ENCODE measurements at places on chromosomes 5 and 9.
A peak's percentile ranks its signal among the peaks of the same experiment; 100 is the strongest.

DNA sequence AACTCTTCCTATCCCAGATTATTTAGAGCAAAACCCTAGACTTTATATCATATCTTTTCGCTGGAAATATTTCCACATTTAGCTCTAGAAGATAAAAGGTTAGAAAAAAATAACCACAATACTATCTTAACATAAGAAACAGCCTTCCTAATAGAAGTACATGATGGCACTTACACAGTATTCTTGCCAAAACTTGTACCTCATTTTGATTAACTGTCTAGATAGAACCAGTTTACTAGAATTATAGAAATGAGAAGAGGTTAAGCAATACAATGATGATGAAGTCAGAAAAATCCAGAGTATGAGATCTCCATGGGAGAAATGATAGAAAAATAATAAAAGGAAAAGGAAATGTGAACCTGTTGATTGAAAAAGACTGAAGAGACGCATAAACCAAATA is 63.1 kb downstream of the SLC12A2 start:
- no peak for DNase-seq

- DNase-seq: no peak
Measured at GRCh38 chr5:133271606-133272005, 219.8 kb downstream of the HSPA4 start.

- DNase-seq: no peak
Measured at GRCh38 chr9:79603222-79603920, 31.6 kb downstream of the TLE4 start.

DNA sequence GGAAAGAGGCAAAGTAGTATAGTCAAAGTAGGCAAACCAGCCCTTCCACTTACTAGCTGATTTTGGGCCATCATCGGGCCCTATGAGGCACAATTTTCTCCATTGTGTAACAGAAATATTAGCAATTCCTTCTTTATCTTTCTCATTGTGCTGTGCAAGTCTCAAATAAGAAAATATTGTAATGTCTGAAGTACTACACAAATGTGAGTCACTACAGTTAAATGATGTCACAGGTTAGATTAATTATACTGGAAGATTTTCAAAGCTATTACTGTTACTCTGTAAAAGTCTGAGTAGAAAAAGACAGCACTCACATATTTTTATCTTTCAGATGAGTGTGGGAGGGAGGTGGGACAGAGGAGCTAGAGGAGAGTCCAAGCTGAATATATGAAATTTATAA is 12.4 kb upstream of the TMC1 start:
- no peak for DNase-seq

- DNase-seq: no peak
Measured at GRCh38 chr5:135831439-135831838, 3.0 kb upstream of the SLC25A48 start.

DNA sequence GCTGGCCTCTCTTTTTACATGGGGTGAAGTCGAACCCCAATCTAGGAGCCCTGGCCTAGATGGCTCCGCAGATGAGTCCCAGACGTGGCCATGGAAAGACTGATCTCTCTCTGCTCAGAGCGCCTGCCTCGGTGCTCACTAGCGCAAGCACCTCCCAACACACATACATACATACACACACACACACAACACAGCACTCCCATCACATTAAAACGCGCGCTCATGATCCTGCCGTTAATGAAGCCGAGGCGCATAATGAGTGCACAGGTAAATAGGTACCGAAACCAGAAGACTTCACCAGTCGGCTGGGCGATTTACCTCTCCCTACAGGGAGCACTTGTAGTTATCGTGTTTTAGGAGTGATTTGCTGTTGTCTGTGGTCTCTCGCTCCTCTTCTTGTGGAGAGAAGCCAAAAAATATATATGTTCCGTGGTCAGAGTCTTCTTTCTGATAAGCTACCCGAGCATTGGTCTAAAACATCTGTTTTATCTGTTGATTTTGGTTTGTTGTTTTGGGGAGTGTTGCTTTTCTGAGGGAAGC is 207.7 kb downstream of the MEF2C start:
- no peak for DNase-seq

GRCh38 chr5:132405646-132406045 is 36.1 kb downstream of the SLC22A5 start:
- no peak for DNase-seq

DNA sequence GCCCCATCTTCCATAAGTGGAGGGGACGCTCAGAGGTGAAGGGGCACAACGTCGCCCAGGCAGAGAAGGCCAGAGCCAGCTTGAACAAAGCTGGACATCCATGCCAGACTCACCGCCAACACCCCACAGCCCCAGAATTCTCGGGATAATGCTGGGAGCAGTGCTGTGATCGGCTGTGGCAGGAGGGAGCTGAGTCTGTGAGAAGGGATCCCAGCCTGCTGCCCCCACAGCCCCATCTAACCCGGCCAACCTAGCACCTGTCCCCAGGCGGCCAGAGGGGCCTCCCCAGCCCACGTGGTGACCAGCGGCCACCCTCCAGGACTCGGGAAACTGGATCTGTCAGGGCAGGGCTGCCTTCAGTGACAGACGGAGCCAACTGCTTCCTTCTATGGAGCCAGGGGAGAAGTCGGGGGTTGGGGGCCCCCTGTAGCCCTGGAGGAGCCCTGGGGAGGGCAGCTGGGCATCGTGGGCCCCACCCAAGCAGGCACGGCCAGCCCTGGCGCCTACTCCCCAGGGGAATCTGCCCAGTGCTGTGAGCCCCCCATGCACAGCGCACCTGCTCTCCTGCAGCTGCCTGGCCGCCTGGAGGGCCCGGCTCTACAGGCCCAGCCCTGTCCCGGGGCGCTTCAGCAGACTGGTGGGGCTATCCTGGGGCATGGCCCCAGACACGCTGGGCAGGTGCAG is 6.0 kb downstream of the BRD3 start:
- DNase-seq: no peak

DNA sequence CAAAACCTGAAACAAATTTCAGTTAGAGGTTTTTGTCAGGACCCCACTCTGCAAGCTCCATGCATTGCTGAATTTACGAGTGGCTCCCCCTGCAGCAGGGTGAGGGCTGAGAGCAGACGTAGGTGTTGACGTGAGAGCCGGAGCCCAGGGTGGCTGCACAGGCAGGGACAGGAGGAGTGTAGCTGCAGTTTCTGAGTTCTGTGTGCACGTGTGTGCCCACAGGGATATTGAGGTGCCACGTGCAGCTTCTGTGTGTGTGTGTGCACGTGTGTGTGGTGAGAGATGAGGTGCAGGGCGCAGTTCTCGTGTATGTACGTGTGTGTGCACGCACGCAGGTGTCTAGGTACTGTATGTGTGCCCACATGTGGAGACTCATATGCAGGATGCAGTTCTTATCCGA is 14.6 kb downstream of the PLEKHG4B start:
- DNase-seq: no peak

DNA sequence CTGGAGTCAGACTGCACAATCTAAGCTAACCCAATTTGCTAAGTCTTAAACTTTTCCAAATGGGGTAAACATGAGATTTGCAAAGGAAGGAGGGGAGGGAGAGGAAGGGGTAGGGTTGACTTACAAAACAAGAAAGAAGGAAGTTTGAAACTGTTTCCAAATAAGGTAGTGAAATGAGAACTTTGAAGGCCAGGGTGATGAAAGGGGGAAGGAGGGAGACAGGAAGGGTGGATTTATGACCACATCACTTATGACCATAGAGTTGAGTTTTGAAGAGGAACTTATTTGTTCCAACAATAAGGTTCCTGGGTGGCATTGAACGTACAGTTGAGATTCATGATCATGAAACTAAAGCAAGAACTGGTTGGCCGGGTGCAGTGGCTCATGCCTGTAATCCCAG is 72.5 kb upstream of the DAPK1 start:
- no peak for DNase-seq

DNA sequence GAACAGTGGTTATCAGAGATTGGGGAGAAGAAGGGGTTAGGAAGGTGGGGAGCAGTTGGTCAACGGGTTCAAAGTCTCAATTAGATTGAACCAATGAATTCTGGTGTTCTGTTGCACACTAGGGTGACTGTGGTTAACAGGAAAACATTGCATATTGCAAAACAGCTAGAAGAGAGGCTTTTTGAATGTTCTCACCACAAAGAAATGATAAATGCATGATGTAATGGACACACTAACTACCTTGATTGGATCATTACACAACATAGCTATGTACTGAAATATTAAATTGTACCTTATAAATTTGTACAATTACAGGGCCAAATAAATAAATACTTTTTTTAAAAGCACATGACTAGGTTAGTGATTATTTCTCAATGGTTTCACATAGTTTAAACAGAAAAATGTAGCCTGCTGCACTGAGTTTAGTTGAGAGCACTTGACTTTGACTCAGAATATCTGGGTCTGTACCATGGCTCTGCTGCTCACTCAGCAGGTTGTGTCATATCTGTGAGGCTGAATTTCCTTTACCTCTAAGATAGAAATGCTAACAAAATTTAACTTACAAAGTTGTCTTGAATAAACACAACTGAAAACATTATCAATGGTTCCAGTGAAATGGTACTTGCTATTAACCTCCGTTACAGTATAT is 30.4 kb downstream of the NUDT12 start:
- no peak for DNase-seq

DNA sequence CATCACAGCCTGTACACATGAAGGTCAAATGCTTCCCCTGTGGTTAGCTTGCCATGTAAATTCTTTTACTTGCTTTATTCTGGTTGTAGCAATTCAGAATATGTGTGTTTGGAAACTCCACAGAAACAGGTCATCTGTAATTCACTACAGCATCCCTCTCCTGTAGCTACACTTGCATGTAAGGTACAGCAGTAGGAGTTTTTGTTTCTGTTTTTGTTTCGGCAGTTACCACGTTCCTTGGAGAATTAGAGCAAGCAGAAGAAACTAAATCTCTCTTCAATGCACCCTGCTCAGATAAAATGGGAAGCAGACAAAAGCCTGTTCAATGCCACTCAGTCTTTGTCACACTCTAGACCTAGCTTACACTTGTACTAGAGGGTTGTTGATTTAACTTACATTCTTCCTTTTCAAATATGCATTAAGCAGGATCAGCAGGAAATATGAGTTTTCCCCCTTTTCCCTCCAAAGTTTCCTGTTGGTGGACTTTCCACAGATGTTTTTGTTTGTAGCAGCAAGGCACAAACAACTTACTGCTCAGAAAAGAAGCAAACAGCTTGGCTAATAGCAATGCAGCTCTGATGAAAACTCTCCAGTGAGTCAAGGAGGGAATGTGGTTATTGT is 80.9 kb downstream of the YIPF5 start:
- no peak for DNase-seq

GRCh38 chr5:145960848-145961600 is 24.6 kb downstream of the SH3RF2 start:
- no peak for DNase-seq

- no peak for DNase-seq
Measured at GRCh38 chr5:132001647-132002561, 9.6 kb downstream of the ACSL6 start.

DNA sequence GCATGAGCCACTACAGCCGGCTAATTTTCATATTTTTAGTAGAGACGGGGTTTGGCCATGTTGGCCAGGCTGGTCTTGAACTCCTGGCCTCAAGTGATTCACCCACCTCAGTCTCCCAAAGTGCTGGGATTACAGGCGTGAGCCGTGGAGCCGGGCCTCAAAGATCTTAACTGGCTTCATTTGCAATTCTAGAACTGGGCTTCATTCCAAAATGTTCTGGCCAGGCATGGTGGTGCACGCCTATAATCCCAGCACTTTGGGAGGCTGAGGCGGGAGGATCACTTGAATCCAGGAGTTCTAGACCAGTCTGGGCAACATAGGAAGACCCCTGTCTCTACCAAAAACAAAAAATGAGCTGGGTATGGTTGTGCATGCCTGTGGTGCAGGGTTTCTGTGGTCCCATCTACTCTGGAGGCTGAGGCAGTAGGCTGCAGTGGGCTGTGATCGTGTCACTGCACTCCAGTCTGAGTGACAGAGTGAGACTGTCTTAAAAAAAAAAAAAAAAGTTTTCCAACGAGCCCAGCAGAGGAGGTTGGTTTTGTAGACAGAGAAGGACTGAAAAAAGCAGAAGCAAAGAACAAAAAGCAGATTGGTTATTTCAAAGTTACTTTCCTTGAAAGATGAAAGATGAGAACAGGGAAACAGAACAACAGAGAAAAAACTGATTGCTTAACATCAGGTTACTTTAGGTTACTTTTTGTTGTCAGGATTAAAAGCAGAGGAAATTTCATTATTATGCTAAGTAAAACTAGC is 78.2 kb downstream of the ANKRD55 start:
- no peak for DNase-seq

GRCh38 chr9:114281473-114282103 is 41.3 kb upstream of the ORM1 start:
- no peak for DNase-seq

DNA sequence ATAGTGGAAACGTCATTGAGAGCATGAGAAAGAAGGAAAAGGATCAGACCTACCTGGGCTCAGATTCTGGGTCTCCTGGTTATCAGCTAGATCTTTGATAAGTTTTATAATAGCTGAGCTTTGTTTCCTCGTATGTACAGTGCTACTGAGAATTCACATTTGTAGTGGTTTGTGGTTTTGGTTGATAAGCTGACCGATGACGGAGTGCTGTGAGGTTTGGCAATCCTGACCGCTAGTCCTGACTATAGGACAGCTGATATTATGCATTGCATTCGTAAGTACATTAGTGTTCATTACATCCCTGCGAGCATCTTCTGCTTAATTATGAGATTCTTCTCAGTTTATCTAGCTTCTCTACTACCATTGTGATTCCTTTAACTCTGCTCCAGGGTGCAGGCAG is 190.7 kb upstream of the SLC27A6 start:
- no peak for DNase-seq

GRCh38 chr5:119435436-119436132 is 16.7 kb upstream of the HSD17B4 start:
- DNase-seq: peak; percentile 66

- no peak for DNase-seq
Measured at GRCh38 chr5:169039592-169039991, 261.3 kb downstream of the SLIT3 start.

GRCh38 chr5:74638970-74639806 is 1.3 kb downstream of the ENC1 start:
- DNase-seq: no peak

GRCh38 chr9:136629879-136630661 is 32.6 kb upstream of the EGFL7 start:
- no peak for DNase-seq

DNA sequence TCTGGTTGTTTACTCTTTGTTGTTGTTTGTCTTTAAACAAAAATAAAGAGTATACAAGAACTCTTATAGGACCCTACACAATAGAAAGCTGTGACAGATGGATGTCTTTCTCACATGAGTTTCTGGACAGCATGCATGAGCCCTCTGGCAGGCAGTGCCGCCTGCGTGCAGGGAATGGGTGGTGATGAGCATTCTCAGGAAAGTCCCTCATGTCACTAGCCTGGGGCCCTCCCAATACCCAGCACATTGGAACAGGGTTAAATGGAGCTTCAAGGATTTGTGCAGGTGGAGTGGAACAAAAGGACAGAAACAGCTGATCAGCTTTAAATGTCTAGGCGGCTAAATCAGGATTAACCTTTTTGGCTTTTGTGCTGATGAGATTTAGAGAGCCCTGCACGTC is 181.0 kb upstream of the CD180 start:
- DNase-seq: no peak
